Stimulated activated CD8-positive, alpha-beta memory T cell treated with anti-CD3 and anti-CD28 coated beads, Interleukin-2, amount 100 ng/mL, for 1 hour (primary cell): ENCODE measurements at places on chromosomes 6 and 20.
A peak's percentile ranks its signal among the peaks of the same experiment; 100 is the strongest.

- no peak for DNase-seq
Observed at GRCh38 chr6:56144538-56145324, 102.6 kb downstream of the COL21A1 start.

- DNase-seq = no peak
Observed at GRCh38 chr20:54654450-54654849, 179.1 kb downstream of the DOK5 start.

DNA sequence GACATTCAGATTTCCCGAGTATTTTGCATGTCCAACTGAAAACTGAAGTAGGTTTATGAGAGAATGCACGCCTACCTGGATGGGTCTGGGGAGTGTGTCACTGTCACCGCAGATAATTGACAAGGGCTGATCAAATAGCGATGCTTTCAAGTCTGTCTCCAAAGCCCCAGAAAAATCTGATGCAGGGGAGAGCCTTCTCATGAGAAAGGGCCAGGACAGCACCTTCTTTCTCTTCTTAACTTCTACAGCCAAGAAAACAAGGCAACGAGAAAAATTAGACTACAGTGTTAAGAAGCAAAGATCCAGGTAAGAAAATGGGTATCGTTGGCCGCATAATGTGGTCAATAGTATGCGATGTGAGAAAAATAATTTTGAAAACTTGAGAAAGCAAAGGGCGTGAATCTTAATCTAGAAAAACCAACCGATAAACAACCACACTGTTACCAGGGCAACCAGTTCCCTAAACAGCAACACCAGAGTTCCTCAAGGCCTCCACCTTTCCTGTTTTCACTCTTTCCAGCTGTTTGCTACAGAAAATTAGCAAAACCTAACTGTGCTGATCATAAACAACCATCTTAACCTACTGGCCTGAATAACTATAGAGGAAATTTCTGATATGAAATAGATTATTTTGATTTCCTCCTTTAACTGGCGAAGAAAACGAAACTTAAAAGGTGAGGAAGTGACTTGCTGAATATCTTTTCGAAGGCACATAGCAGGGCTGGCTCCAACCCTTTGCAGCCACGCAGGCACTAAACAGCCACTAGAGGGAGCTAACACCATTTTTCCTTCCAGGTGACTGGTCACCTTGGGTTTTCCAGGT is 2.6 kb downstream of the TAGAP start:
- DNase-seq = peak; percentile 58

- no peak for DNase-seq
Observed at GRCh38 chr6:99495466-99495865, 19.8 kb downstream of the USP45 start.

- no peak for DNase-seq
Observed at GRCh38 chr20:60269573-60270162, 311.4 kb downstream of the CDH26 start.

DNA sequence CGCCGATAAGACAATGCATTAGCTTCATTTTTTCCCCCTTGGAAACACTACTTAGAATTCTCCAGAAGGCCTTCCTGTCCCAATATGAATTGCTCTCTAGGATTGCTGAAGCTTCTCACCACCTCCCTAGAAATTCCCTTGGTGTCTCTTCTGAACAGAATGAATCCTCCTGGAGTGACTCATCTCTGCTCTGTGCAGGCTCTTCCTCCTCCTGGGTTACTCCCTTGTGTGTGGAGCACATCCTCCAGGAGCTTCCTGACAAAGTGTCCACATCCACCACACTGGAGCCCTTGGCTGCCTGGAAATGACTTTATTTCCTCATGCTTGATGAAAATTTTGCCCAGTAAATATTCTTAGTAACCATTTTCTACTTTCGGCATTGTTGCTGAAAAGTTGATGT is 54.4 kb downstream of the DTNBP1 start:
- no peak for DNase-seq

- DNase-seq = no peak
Observed at GRCh38 chr20:47970282-47970903, 185.1 kb upstream of the SULF2 start.

DNA sequence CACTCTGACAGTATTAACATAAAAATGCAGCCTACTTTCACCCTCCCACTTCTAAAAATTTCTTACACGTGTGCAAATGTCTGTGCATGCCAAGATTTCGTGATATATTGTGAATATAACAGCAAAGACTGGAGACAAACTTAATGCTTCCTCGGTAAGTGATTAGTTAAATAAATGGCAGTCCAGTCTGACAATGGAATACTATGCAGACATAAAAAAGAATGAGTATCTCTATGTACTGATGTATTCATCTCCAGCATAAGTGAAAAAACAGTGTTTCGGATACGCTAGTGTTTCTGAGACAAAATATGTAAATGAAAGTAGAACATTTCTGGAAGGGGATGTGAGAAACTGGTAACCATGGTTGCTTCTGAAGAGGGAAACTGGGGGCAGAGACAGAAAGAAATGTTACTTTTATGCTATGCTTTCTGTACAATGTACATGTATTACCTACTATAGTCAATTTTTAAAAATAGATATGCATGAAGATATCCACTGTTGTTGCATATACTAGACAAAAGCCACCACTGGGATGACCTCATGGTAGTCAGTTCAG is 7.0 kb downstream of the SLC22A23 start:
- no peak for DNase-seq

DNA sequence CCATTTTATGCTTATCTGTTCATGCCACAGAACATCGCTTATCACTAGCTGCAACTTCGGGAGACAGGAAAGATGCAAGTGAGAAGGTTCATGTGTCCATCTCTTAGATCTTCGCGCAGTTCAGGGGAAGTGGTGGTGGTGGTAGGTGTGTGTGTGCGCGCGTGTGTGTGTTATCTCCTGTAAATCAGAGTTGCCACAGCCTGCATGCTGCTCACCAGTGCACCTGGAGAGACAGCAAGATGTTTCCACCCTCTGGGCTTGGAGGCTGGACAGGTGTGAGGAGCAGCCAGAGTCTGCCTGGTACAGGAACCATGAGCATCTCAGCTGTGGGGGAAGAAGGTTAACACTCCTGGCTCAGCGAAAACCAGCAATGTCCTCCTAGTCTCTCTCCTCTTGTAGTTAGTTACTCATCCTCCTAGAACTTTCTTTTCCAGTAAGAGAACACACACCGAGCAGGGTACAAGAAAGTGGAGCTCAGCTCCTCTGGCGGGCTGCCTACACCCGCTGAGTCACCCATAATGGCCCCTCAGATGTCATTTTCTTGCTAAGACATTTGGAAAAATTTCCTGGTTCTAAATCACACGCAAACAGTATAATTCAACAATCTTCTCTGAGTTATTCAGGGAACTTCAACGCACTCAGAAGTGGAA is 5.1 kb upstream of the TUBB1 start:
- no peak for DNase-seq

GRCh38 chr20:32496811-32497533 is 88.2 kb downstream of the NOL4L start:
- DNase-seq = no peak

DNA sequence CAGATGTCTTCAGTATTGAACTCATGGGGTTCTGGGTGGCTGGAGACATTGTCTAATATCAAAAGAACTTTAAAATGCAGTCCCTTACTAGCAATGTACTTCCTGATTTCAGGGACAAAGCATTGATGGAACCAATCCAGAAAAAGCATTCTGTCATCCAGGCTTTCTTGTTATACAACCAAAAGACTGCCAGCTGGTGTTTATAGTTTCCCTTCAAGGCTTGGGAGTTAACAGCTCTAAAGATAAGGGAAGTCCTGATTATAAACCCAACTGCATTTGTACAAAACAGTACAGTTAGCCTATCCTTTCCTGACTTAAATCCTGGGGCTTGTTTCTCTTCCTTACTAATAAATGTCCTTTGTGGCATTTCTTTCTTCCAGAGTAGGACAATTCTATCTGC is 160.0 kb downstream of the COL21A1 start:
- no peak for DNase-seq

- DNase-seq = no peak
Observed at GRCh38 chr6:166644681-166645080, 17.6 kb upstream of the RPS6KA2 start.

DNA sequence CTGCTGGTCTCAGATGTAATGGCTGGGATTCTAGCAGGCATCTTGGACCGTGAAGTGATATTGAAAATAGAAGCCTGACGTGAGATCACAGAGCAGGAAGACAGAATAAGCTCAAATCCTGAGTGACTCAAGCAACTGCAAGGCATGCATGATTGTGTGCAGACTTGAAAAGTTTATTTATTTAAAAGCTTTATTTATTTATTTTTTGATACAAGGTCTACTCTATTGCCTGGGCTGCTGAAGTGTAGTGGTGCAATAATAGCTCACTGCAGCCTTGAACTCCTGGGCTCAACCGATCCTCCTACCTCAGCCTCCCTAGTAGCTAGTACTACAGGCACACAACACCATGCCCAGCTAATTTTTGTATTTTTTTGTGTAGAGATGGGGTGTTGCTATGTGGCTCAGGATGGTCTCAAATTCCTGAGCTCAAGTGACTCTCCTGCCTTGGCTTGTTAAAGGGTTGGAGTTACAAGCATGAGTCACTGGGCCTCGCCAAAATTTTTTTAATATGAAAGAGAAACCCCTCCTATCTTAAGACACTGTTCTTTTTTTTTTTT is 40.1 kb upstream of the RNF144B start:
- DNase-seq = no peak

GRCh38 chr6:92339936-92340640 is 1079.3 kb downstream of the EPHA7 start:
- no peak for DNase-seq

GRCh38 chr6:96522465-96523009 is 931 bp downstream of the UFL1 start:
- no peak for DNase-seq

- no peak for DNase-seq
Observed at GRCh38 chr20:60465993-60466686, 507.9 kb downstream of the CDH26 start.

DNA sequence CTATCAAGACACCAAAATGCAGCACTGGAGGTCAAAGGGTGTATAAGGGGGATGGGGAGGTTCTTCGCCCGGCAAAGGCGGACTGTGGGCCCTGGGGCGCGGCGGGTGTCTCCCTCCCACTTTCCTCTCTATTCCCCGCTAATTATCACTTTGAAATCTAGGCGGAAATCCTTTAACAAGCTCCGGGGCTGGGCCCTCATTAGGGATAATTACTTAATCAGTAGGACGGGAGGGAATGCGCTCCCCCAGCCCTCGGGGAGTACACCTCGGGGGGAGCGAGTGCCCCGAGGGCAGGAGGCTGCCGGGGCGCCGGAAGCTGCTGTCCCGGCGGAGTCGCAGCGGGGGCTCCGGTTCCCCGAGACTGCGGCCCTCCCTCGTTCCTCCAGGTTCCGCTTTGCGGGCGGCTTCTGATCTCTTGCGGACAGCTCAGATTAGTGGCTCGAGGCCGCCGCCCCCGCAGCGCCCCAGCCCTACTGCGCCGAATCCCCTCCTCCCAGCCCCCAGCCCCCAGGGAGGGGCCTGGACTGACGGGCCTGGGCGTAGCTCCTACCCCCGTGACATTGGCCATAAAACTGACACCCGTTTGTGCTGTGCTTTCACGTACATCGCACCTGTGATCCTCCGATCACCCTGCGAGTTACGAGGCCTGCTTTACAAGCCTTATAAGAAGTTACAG is 14.7 kb downstream of the MUCL3 start:
- DNase-seq = peak; percentile 62

DNA sequence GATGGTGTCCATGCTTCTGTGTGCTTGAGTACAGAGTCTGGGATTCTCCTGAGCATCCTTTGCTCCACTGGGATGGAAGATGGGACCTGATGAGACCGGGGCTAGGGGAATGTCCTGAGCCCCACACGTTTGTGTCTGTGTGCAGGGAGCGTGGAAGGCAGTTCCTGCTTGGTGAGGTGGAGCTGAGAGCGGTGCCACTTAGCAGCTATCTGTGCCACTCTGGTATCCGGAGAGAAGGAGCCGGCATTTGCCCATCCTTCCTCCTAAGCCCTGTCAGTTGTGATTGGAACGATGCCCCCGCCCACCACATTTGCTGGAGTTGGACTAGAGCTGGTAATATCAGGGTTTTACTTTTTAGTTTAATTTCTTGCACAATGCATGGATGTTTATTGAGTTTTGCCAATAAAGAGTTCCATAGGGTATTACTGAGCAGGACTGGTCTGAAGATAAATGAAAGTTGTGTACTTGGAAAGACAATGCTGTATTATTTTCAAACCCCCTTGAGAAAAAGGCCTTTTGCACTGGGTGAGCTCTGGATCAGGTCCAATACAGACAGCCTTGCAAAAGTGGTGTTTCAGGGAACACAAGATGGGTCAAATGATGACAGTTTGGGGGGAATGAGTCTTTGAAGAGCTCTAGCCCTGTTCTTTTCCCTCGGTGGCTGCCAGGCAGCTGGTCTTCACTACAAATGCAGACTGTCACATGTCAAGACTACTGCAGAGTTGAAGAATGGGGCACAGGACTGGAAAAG is 130.8 kb downstream of the SYCP2 start:
- DNase-seq = no peak

- no peak for DNase-seq
Observed at GRCh38 chr6:34656378-34657036, 40.1 kb downstream of the ILRUN start.

DNA sequence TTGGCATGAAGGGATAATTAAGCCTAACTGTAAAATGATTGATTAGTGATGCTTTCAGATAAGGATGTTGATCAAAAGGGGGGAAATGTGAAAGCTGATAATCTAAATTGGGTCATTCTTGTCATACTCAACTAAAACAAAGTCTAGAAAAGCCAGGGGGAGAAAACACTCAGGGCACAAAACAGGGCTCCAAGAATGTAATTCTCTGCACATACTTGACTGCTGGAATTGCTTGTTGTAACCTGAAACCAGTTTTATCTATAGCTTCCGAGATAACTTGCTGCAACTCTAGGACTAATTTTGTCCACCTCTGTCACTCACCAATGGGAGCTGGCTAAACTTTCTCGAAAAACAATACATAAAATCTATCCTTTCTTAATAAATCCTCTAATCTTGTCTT is 310.3 kb downstream of the CLVS2 start:
- DNase-seq = no peak

- no peak for DNase-seq
Observed at GRCh38 chr20:59010995-59011873, 4.2 kb upstream of the CTSZ start.
